ENCODE measurements at places on chromosomes 1 and 21. TPM values are rescaled to one million over a fixed set of nuclear protein-coding genes. Genes with fewer than 3 reads are reported as not detected.

The CYP4A11 gene
- total RNA-seq, result not detected

The PLEKHA6 gene
- 6.0 TPM for total RNA-seq

The PLEKHO1 gene
- total RNA-seq, result 14.1 TPM

The RIPK4 gene
- total RNA-seq, result 40.9 TPM

The C1orf35 gene
- total RNA-seq, result 21.2 TPM

The COL9A2 gene
- 40.3 TPM for total RNA-seq

The SLC30A2 gene
- not detected for total RNA-seq

The MX2 gene
- 43.2 TPM for total RNA-seq

The LCK gene
- 1.1 TPM for total RNA-seq

The PTGER3 gene
- total RNA-seq, result not detected

The TRIM58 gene
- total RNA-seq, result not detected

The C1orf185 gene
- total RNA-seq, result not detected

The AKR1A1 gene
- 144 TPM for total RNA-seq

The TGFB2 gene
- 6.6 TPM for total RNA-seq

The CATSPERE gene
- total RNA-seq, result 0.21 TPM

The CASQ1 gene
- not detected for total RNA-seq

The CD1E gene
- not detected for total RNA-seq

The SCAF4 gene
- 18.7 TPM for total RNA-seq

The CRYAA gene
- total RNA-seq, result not detected

The GOLPH3L gene
- total RNA-seq, result 20.9 TPM

The MANEAL gene
- total RNA-seq, result 0.39 TPM

The UMODL1 gene
- not detected for total RNA-seq

The USP1 gene
- total RNA-seq, result 42.7 TPM

The PPFIA4 gene
- 0.25 TPM for total RNA-seq

The HPCA gene
- total RNA-seq, result not detected

The PLEKHG5 gene
- total RNA-seq, result 57.3 TPM

The ZNF593OS gene
- not detected for total RNA-seq
